ENCODE measurements at places on chromosomes 5 and 9.
A peak's percentile ranks its signal among the peaks of the same experiment; 100 is the strongest.

- DNase-seq = no peak
Measured at GRCh38 chr5:138967791-138968448, 92.8 kb upstream of the LRRTM2 start.

GRCh38 chr9:33229359-33230114, 10.4 kb upstream of the SPINK4 start:
- no peak for DNase-seq

DNA sequence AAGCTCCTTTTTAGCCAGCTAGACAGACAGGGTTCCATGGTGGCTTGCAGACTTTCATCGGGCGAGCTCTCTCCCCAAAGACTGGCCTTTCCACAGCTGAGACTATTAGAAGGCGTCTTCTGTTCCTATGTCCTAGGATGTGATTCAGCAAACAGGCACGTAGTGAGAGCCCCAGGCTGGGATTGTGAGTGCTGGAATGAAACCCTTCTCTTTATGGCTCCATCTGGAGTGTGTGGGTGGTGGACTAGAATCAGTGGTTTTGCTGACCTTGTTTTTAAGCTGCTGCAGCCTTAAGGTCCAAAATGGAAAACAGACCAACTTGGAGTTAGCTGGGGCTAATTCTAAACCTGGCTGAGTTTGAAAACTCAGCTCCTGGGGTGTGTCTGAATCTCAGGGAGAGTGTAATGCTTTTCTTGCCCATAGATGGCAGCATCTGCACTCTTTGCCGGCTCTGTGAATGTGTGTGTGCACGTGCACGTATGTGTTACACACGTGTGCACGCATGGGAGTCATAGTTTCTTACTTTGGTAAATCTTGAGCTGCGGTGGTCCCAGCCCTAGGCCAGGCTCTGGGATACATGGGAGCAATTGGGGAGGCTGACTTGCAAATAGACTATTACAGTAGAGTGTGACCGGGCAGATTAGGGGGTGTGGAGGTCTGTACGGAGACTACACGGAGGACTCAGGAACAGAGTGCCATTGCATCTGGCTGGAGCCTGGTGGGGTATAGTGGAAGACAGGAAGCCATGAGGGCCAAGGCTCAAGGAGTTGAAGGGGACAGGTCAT, 10.7 kb downstream of the GSN start:
- DNase-seq = peak; percentile 97

GRCh38 chr9:76101947-76102346, 211.5 kb downstream of the PCSK5 start:
- peak; percentile 21 for DNase-seq

- peak; percentile 47 for DNase-seq
Measured at GRCh38 chr5:39998518-39998917, 573.7 kb upstream of the DAB2 start.

- DNase-seq = no peak
Measured at GRCh38 chr5:88142636-88142885, 126.1 kb downstream of the TMEM161B start.

DNA sequence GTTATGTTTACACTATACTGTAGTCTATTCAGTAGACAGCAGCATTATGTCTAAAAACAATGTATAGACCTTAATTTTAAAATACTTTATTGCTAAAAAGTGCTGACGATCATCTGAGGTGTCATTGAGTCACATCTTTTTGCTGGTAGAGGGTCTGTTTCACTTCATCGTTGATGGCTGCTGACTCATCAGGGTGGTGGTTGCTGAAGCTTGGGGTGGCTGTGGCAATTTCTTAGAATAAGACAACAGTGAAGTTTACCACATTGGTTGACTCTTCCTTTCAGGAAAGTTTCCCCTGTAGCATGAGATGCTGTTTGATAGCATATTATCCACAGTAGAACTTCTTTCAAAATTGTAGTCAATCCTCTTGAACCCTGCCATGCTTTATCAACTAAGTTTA, 150.3 kb downstream of the FBXL7 start:
- DNase-seq = no peak

DNA sequence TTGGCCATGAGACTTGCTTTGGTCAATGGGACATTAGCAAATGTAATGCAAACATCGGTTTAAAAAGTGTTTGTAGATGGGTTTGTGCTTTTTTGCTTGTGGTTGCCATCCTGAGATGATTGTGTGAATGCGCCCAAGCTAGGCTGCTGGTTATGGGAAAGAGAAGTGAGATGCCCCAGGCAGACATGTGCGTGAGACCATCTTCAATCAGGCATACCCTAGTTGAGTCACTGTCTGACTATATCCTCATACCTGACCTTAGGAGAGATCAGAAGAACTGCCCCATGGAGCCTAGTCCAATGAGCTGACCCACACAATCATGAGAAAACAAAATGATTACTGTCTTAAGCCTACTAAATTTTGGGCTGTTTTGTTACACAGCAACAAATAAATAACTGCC, 36.8 kb upstream of the ZNF608 start:
- DNase-seq = no peak

DNA sequence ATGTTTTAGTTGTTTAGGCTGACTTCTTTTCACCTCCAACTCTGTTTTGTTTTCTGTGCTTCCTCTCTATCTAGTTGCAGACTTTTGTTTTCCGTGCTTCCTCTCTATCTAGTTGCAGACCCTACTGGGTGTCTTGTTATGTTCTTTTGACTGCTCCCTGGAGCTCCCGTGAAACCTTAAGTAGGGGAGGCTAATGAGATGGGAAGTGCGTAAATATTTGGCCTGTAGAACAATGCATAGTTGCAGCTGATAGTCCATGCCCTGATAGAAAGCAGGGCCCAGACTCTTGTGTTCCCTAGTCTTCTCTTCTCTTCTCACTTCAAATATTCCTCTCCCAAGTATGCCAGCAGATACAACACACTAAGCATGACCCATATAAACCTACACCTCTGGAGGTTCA, 757.0 kb downstream of the BRINP1 start:
- no peak for DNase-seq

- no peak for DNase-seq
Measured at GRCh38 chr9:104988539-104988938, 60.6 kb upstream of the ABCA1 start.

GRCh38 chr5:131794586-131794985, 2.2 kb downstream of the FNIP1 start:
- DNase-seq = no peak

GRCh38 chr5:72133212-72133990, 26.1 kb downstream of the MAP1B start:
- no peak for DNase-seq

GRCh38 chr9:112334432-112334841, 1.0 kb upstream of the PTBP3 start:
- peak; percentile 57 for DNase-seq

DNA sequence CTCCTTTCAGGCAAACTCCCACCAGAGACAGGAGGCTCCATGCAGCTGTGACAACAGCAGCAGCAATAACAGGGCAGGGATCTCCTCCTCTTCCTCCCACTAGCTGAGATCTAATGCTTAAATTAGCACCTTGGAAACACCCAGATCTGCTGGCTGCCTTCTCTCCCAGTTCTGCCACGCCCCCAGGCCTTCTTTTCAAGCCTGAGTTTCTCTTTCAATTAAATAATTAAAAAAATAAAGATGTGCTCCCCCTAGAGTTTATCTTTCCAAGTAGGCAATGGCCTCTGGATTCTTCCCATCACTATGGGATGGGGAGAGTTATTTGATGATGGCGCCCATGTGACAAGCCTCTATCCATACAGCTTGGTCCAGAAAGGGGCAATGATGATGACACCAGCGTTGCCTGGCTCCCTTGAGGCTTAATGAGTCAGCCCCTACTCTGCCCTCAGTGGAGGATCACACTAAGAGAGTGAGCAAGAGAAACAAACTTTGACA, 3.8 kb downstream of the FAM219A start:
- peak; percentile 47 for DNase-seq

- DNase-seq = no peak
Measured at GRCh38 chr5:63726496-63726895, 235.7 kb downstream of the HTR1A start.

GRCh38 chr5:8081179-8081578, 212.2 kb downstream of the MTRR start:
- no peak for DNase-seq

- DNase-seq = no peak
Measured at GRCh38 chr5:116536316-116537083, 38.1 kb downstream of the SEMA6A start.

DNA sequence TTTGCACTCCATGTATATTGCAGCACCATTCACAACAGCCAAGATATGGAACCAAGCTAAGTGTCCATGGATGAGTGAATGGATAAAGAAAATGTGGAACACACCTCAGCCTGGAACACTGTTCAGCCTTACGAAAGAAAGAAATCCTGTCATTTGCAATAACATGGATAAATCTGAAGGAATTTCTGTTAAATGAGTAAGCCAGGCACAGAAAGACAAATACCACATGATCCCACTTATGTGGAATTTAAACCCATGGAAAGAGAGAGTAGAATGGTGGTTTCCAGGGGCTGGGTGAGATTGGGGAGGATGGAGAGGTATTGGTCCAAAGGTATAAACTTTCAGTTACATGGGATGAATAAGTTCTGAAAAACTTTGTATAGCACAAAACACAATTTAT, 228.9 kb upstream of the CD180 start:
- peak; percentile 58 for DNase-seq

- no peak for DNase-seq
Measured at GRCh38 chr5:94788527-94788926, 170.1 kb downstream of the SLF1 start.
